ENCODE measurements at places on chromosomes 12 and 14.

- no peak for DNase-seq
Measured at GRCh38 chr12:96075560-96075959, 40.2 kb upstream of the LTA4H start.

DNA sequence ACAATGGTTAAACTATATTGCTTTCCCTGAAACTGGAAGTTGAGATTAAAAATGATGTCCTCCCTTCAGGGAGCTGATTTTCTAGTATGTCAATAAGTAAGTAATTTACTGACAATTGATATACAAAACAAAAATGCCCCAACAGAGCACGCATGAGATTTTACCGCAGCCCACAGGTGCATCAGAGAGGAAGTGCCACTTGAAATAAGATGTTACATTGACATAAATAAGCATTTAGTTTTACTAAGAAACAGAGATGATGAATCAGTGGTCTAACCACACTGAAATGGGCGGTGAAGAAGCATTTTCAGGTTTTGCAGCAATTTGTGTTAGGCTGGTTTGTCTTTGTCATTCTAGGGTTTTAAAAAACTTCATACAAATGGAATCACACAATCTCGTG is 8.8 kb upstream of the CLECL1 start:
- no peak for DNase-seq

GRCh38 chr12:12718853-12719252 is 1.7 kb downstream of the CDKN1B start:
- DNase-seq, result no peak

- DNase-seq, result no peak
Measured at GRCh38 chr14:34103176-34103575, 152.3 kb upstream of the EGLN3 start.

DNA sequence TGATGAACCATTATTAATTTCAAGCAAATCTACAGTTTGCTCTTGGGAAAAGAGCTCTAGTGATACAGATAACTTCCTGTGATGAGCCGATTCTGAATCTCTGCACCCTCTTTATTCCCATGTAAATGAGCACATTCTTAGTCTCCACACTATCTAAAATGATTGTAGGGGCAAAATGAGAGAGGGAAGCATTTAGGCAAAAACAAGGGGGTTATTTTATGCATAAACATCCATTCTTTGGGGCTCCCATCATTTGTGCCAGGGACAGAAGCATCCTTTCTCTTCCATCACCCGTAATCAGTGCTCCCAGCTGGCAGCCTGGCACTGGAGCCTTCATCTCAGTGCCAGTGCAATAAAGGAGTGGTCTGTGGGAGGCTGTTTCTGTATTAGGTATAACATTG is 1.7 kb upstream of the GPD1 start:
- no peak for DNase-seq

DNA sequence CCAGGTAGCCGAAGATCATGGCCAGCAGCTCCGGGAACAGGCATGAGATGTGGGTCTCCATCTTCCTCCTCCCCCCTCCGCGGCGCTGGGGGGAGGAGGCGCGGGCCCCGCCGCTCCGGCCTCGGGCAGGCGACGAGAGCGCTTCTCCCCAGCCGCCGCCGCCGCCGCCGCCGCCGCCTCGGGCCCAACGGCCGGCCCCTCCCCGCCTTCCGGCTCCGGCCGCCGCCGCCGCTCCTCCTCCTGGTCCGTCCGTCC is 448 bp downstream of the FBXL14 start:
- no peak for DNase-seq

DNA sequence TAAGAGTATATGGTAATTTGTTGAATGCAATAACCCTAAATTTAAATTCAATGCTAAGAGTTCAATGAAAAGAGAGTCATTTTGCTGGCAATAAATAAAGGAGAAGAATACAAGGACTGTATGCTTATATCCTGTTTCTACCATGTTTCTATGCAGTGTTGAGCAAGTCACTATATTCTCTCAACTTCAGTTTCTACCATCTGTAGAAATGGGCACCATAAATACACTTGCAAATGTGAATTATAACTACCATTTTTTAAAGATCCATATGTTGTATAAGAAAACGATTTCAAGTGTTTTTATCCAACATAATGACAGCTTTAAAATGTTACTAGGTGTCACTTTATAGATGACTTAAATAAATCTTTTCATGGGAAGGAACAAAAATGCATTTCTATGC is 170.3 kb downstream of the CEP128 start:
- no peak for DNase-seq

- no peak for DNase-seq
Measured at GRCh38 chr12:67275380-67275913, 6.3 kb downstream of the CAND1 start.

- no peak for DNase-seq
Measured at GRCh38 chr12:64877363-64878004, 53.0 kb downstream of the TBC1D30 start.

GRCh38 chr14:97120204-97120603 is 323.0 kb downstream of the VRK1 start:
- DNase-seq, result no peak

DNA sequence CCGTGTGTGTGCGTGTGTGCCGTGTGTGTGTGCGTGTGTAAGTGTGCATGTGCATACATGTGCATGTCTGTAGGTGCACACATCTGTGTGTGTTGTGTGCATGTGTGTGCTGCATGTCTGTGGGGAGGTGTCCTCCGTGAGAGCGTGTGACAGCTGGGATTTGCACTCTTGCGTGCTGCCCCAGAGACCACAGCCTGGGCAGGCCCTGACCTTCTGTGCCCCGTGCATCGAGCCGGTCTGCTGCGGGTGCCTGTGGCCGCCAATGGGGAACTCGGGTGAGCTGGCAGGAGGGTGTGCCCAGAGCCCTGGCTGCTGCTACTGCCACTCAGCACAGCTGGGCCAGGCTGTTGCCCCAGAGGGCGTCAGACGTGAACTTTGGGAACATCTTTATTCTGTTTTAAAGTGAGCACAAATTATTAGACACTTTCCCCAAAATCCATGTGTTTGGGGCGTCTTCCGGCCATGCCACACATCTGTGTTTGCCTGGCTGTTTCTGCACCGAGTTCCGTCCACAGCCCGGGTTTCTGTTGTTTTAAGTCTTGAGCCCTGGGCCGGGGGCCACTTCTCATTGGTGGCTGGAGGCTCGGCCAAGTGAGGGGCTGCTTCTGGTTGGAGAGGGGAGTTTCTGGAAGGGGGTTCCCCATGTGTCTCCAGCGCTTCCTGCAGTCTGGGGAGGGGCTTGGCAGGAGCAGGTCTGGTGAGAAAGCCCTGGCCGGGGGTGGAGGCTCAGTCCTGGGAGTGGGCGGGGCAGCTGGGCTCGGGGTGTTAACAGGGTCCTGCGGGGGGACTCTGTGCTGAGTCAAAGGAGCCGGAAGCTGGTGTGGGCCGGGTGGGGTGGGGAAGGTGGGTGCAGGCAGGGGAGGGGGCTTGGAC is 7.6 kb downstream of the CEP170B start:
- DNase-seq, result no peak

GRCh38 chr12:75661908-75662307 is 150.5 kb upstream of the KRR1 start:
- DNase-seq, result no peak

GRCh38 chr12:67578976-67579661 is 69.4 kb upstream of the DYRK2 start:
- DNase-seq, result no peak

DNA sequence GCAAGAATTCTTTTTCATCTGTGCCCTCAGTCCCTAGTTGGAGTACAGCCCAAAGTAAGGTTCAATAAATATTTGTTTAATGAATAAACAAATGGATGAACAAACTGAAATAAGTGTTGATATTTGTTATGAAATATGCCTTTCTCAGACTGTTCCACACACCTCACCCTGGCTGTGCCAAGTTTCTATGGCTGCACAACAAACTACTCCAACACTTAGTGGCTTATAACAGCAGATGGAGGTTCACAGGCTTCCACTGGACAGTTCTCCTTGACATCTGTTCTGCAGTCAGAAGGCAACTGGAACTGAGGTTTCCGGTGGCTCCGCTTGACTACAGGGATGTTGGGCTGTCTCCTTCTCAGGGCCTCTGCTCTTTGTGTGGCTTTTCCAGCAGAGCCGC is 197.1 kb downstream of the RGS6 start:
- no peak for DNase-seq

DNA sequence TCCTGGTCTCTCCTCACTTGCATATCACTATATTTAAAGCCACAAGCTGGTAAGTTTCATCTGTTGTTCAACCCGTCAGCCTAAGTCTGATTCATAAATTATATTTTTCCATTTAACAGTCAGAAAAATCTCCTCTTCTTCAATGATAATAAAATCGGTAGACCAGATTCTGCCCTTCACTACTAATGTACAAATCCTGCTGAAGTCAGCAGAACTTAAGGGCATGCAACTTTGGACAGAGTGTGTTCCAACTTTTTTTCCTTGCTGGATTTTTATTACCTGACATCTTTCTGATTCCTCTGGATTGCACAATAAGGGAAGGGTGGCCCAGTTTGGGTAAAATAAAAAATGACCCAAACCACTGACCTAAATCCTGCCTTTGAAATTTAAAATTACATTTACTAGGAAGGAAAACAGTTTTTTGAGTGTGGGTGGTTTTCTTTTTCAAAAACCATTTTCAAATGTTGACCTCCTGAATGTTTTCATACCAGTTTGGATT is 125.4 kb upstream of the DIO2 start:
- no peak for DNase-seq

GRCh38 chr14:104799244-104800014 is 1.5 kb upstream of the ZBTB42 start:
- no peak for DNase-seq

DNA sequence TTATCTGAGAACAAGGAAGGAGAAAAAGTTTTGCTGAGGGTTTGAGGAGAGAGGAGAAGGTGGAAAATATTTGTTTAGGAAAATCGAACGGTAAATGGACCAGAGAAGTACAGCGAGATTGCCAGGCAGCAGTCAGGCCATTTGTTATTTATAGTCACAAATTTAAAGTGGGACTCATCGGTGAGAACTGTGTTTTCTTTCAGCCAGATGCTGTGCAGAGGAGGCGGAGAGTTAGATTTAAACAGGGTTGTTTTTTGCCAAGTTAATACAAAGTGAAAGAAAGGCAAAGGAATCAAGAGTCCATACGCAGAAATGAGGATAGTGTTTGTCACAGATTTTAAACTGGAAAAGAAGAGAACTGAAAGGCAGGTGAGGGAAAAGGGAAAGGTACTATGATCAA is 200.6 kb upstream of the CNOT2 start:
- no peak for DNase-seq

GRCh38 chr12:116332705-116333380 is 55.4 kb upstream of the MED13L start:
- DNase-seq, result no peak

DNA sequence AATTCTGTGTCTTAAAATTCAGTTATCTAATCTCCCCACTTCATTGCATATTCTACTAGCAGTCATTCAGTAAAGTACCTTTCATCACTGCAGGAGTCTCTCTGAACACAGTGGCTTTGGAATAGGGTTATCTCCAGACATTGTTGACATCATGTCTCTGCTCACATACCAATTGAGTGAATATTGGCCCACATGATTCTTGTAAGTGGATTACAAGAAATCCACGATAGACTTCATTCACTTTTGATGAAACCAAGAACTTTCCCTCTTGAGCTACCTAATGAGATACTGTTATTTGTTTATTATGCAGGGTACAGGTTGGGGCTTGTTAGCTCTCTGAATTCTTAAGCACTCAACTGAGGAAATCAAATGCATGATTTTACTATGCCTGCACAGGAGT is 284.9 kb downstream of the RAD51B start:
- no peak for DNase-seq

DNA sequence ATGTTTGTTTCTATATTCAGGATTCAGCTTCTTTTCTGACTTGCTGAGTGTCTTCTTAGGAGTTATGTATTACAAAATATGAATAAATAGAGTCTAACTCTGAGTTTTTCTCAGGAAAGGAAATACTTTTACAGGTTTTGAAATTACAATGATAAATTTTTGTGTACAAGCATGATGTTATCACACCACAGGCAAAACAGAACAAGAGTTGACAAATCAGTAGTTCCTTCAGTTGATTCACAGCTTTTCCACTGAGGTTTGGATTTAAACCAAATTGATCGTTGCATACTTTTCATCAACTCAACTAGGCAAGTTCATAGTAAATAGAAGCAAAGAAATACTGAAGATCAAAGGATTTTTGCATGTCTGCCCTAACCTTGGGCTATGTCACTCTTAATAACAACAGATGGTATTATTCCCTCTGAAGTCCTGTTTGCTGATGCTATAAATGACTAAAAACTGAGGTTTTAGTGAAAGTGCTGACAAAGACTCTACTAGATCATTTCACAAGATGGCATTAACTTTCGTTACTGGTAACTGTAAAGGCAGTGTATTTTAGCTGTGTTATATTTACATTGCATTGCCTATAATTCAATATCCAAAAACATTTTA is 520.2 kb downstream of the FLRT2 start:
- no peak for DNase-seq

DNA sequence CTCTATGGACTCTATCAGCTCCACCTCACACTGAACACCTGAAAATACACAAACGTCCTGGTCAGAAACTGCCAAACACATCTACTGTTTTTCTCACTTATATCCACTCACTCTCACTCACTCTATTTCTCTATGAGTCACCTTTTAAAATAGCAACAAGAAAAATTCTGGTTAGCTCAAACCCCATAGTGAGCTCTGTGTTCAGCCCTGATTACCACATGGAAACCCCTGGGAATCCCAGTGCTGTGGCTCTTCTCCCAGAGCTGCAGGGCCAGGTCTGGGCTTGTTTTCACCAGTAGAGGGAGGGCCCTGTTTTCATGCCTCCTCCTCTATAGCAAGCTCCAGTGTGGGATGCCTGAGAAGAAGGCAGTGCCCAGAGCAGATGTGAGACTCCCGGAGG is 1126.1 kb downstream of the TMEM121 start:
- DNase-seq, result no peak

DNA sequence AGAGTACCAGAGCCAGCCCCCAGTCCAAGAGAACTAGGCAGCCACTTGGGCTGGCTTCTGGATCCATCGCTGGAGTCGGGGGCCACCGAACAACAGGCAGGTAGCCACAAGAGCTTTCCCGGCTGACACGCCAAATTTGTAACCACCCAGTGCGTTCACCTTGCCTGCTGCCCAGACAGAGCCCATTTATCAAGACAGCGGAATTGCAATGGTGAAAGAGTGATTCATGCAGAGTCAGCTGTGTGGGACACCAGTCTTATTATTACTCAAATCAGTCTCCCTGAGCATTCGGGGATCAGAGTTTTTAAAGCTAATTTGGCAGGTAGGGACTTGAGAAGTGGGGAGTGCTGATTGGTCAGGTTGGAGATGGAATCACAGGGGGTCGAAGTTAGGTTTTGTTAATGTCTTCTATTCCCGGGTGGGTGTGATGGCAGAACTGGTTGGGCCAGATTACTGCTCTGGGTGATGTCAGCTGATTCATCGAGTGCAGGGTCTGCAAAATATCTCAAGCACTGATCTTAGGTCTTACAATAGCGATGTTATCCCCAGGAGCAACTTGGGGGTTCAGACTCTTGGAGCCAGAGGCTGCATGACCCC is 64.3 kb downstream of the PDE6H start:
- no peak for DNase-seq

- DNase-seq, result no peak
Measured at GRCh38 chr12:110424237-110424636, 20.7 kb upstream of the ANAPC7 start.

GRCh38 chr12:25583545-25583944 is 30.5 kb upstream of the LMNTD1 start:
- no peak for DNase-seq
